ENCODE measurements at places on chromosomes 1 and 21.

DNA sequence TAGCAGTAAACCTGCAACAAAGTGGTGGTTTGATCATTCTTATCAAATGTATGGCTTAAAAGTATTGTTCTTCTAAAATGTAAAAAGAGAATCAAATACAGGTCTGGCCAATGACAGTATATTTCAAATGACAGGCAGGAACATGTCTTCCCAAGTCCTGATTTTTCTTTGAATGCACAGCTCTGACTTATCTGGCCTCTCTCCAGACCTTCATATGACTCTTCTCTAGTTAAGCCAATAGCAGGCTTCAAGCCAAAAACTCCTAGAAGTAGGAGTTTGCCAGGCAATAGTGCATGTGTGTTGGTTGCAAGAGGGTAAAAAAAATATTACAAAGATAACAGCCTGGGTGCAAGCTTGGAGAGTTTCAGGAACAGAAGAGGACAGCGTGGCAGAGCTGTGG, 345.5 kb downstream of the SMYD3 start:
- peak; percentile 64 for DNase-seq

GRCh38 chr1:230800891-230801840, 54.0 kb downstream of the CAPN9 start:
- DNase-seq = no peak

DNA sequence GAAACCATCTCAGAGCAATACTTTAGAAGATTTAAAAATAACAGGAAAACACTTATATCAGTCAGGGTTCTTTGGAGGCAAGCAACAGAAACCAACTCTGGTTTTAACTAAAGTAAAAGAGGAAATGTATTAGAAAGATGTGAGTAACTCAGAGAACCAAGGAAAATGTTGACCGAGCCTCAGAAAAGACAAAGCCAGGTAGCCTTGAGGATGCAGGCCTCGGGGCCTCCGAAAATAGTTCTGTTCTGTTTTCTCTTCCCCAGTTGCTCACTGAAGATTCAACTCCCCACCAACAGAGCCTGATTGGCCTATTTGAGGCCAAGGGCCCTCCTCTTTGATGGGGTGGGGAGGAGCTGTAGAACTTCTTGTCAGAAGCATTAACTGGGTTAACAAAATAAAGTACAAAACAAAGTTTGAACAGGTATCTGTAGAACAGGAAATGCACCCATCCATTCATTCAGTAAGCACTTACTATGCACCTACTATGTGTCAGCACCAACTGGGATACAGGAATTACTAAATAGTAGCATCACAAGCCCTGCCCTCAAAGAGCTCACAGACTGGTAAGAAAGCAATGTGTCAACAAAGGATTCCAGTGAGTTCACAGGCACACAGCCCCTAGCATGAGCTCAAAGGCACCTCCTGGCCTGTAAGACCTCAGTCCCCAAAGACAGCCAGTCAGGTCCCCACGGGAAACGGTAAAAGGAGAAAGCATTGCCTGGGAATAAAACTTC, 12.6 kb downstream of the SLAMF8 start:
- no peak for DNase-seq

GRCh38 chr1:62325681-62326080, 6.4 kb upstream of the KANK4 start:
- no peak for DNase-seq

GRCh38 chr1:18309552-18310155, 171.1 kb upstream of the KLHDC7A start:
- DNase-seq = no peak

DNA sequence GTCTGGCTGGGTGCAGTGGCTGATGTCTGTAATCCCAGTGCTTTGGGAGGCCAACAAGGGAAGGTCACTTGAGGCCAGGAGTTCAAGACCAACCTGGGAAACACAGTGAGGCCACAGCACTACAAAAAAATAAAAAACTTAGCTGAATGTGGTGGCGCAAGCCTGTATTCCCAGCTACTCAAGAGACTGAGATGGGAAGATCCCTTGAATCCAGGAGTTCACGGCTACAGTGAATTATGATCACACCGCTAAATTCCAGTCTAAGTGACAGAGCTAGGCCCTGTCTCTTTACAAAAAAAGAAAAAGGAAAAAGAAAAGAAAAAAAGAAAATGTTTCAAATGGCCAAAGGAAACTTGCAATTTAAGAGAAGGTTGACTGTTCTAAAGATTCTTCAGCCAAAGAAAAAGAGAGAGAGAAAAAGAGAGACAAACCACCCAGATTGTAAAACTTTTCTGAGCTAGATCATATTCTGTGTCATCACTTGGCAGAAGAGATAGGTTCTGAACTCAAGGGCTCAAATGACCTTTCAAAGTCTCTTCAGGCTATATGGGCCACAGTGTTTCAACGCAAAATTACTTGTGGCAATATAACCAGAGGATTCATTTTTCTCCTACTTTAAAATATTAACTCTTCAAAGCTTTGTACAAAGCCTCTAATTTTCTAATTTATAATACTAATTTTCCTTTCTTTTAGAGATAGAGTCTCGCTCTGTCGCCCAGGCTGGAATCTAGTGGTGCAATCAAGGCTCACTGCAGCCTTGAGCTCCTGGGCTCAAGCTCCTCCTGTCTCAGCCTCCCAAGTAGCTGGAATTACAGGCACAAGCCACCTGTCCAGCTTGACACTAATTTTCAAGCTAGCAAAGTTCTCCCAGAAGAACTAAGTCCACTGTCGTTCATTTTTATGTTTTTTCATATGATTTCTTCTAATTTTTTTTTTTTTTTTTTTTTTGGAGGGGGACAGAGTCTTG, 20.5 kb downstream of the ARID4B start:
- no peak for DNase-seq

DNA sequence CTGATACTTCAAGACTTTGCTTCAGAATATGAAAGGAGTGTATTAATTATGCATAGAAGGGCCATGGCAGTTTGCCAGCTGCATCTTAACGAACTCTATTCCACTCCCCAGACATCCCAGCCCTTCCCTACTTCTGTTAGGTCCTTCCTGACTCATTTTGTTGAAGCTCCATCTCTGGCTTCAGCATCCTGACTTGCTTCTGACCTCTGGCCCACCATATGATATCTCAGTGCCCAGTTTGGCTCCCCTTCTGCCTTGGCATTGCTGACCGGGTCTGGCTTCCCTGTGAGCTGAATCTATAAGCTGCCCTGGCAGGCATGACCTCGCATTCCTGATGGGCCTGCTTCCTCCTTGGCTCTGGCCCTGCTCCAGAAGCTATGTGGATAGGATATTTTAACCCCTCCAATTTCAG, 27.6 kb upstream of the ARHGAP29 start:
- DNase-seq = no peak

GRCh38 chr1:4724695-4725250, 70.4 kb downstream of the AJAP1 start:
- no peak for DNase-seq

- no peak for DNase-seq
Observed at GRCh38 chr1:162537216-162537615, 24.3 kb upstream of the UAP1 start.

GRCh38 chr1:60893136-60893930, 189.0 kb upstream of the NFIA start:
- no peak for DNase-seq

DNA sequence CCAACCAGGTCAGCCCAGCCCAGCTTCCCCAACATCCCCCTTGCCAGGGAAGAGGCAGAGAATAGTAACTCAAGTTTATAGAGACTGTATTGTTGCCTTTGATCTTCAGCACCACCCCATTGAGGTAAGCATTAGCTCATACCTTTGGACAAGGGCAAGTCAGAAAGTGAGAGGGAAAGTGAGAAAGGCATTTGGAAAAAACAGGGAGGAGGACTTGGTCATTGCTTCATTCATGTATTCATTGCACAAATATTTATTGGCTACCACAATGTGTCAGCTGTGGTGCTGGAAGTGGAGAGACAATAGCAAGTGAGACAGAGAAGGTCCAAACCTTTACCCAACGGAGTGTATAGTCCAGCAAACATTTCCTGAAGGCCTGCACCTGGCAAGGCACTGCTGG, 561.2 kb downstream of the KIF26B start:
- DNase-seq = peak; percentile 81

GRCh38 chr1:34975771-34976170, 9.4 kb downstream of the TMEM35B start:
- DNase-seq = no peak

- DNase-seq = no peak
Observed at GRCh38 chr21:38813547-38813946, 7.8 kb downstream of the ETS2 start.

GRCh38 chr21:35940074-35940927, 120.0 kb downstream of the SETD4 start:
- DNase-seq = peak; percentile 76

GRCh38 chr1:97433824-97434177, 487.0 kb downstream of the DPYD start:
- DNase-seq = no peak

DNA sequence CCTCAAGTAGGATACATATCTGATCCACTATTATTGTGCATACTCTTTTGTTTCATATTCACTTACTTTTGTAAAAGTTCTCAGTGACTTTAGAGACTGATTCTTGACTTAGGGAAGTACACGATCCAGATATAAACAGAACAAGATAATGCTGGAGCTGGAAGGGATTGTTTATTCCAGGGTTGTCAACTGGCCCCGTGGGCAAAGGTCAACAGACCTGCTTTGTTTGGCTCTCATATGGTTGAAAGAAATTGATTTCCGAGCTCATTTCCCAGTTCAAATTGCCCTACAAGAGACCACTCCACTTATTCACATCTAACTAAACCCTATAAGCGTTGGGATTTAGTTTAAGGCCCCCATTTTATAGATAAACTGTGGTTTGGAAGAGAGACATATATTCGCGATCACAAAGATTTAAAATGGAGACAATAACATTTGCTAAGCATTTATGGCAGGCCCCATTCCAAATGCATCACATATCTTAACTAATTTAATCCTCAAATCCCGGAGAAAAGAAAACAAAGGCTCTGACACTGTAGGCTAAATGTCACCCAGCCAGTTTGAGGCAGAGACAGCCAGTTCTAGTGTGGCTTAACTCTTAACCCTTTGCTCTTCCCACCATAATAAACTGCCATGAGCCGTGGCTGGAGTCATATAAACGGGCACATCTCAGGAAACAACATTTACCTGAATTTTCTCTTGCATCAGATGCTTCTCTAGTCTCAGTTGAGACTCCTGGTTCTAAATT, 20.6 kb downstream of the REG4 start:
- no peak for DNase-seq

DNA sequence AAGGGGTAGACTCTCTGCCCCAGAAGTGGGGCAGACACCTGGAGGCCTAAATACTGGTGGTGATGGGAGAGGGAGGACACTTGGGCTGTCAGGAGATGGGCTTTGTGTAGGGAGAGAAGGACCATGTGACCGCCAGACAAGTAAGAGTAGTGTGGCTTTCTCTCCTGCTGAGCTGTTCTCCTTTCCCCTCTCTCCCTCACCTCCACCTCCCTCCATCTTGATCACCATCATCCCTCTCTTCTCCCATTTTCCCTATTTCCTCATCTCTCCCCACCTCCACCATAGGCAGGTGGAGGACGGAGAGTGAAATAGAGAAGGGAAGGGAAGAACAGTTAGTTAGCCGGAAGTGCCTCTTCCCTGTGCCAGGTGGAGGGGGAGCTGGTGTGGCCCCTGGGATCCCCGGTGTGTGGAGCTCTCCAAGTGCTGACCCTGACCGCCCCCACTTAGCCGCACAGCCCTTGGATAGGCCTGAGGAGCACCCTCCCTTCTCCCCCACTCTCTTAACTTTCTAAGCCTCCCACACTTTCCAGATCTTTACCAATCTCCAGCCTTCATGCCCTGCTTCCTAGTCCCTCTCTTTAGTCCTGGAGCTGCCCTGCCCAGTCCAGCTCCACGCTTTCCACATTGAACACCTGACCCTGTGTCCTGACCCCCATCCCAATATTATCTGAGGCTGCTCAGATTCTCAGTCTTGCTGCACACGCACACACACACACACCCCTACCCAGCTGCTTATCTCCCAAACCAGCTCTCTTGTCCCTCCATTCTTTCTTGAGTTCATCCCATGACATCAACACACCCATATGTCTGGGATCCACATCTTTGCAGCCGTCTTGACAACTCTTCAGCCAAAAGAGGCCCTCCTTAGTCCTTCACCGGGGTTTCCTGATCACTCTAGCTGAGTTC, 1.5 kb downstream of the CELF3 start:
- DNase-seq = no peak

GRCh38 chr21:15539376-15539775, 190.4 kb upstream of the USP25 start:
- DNase-seq = no peak

DNA sequence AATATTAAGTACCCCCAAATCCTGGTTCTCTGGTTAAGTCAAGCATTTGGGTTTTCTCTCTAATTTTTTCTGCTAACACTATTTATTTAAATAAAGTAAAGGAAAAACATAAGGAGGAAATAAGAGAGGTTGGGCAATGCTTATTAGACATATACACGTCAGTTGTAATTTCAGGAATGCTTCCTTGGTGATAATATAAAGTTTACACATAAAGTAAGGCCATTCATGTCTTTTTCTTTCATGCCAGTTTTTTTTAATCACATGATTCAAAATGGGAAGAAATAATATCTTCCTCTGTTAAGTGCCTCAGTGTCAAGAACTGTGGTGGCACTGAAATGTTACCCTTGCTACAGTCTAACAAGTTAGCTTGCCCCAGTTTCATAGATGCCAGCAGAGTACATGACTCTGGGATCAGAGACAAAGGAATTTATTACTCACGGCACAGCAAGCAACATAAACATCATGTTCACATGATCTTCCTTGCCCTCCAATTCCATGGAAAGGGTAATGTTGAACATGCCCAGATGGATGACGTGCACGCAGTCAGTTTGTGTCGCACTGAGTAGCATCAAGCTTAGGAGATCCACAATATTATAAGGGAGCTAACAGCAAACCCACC, 184.9 kb downstream of the PLA2G4A start:
- DNase-seq = no peak

DNA sequence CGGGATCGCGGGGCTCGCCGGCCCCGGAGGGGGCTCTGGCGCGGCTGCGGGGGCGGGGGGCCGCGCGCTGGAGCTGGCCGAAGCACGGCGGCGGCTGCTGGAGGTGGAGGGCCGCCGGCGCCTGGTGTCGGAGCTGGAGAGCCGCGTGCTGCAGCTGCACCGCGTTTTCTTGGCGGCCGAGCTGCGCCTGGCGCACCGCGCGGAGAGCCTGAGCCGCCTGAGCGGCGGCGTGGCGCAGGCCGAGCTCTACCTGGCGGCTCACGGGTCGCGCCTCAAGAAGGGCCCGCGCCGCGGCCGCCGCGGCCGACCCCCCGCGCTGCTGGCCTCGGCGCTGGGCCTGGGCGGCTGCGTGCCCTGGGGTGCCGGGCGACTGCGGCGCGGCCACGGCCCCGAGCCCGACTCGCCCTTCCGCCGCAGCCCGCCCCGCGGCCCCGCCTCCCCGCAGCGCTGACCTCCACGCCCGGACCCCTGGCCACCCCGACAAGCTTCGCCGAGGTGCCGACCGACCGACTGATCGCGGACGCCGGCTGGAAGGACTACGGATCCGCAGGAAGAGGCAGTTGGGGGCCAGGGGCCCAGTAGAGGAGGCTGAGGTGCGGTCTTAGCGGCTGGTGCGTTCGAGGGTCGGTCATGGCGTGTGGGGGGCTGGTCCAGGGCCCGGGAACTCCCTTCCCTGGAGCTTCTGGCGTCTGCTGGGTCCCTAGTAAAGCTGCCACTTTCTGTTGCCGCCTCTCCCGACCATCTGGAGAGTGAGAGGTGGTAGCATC, 711 bp downstream of the TRNP1 start:
- no peak for DNase-seq

GRCh38 chr1:244730153-244730933, 77.4 kb downstream of the DESI2 start:
- peak; percentile 56 for DNase-seq
